ENCODE measurements at places on chromosomes 13 and 19.

- no peak for DNase-seq
Observed at GRCh38 chr13:66617786-66618185, 612.4 kb downstream of the PCDH9 start.

- DNase-seq = no peak
Observed at GRCh38 chr13:42078128-42078808, 29.8 kb downstream of the DGKH start.

- DNase-seq = no peak
Observed at GRCh38 chr13:99717959-99718674, 216.8 kb downstream of the TM9SF2 start.

DNA sequence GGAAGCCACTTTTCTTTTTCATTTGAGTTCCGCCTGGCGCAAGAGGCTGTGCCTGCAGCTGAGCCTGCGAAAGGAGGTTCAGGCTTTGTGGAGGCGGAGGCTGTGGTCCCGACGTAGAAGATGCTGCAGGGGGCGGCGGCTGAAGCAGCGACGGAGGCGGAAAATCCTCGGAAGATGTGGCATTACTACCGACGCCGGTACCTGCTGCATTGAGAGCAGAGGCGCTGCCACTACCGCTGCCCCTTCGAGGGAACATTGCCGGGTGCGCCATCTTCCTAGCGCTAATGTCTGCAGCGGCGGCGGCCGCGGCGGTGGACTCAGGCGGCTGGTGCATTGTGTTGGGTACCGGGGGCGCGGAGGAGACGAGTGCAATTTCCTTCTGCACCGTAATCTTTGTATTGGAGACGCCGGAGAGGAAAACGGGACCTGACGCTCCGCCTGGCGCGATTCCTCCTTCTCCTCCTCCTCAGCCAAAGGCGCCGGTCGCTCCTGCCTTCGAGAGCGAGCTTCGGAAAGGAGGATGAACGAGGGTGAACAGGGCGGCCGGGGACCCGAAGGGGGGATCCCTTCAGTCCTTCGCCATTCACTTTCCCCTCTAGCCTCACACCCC is at the start of gene TSC22D1:
Gene TSC22D1, minus strand, starts transcription at position 590 of the 610 bp plus-strand sequence. Its CDS starts 256 bp downstream, at position 334.
- DNase-seq = peak; percentile 57

GRCh38 chr13:20363172-20363571 is 131.1 kb upstream of the GJB6 start:
- DNase-seq = no peak

DNA sequence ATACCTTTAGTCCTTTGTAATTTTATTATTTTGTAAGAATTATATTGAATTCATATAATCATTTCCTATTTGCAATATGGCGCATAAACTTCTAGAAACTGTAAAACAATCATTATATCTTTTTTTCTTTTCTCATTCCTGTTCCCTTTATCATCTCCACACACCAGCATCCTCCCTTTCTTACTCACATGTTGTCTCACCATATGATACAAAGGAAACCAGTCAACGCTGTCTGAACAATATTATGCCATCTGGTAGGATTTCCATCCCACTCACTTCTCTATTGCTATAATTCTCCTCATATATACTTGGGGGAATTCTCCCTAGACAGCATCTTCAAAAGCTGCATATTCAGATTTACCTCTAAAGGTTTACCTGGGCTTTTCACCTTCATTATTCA is 389.8 kb downstream of the NDFIP2 start:
- no peak for DNase-seq

DNA sequence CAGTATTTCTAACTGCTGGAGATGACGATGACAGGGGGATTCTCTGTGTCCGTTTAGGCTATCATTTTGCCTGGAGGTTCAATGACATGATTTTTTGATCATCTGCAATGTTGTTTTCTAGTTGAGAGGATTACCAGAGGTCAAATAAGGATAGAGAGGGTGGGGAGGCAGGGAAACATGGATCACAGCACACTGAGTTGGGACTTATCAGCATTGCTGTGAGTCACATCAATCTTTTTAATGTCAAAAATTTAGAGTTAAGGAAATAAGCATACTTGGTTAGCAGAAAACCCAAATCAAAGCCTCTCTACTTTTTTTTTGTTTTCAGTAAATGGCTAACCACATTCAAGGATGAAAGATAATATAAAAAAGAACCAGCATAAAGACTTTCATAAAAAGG is 43.0 kb upstream of the CSNK1A1L start:
- no peak for DNase-seq

- no peak for DNase-seq
Observed at GRCh38 chr19:54333586-54334298, 5.2 kb downstream of the LILRA4 start.

DNA sequence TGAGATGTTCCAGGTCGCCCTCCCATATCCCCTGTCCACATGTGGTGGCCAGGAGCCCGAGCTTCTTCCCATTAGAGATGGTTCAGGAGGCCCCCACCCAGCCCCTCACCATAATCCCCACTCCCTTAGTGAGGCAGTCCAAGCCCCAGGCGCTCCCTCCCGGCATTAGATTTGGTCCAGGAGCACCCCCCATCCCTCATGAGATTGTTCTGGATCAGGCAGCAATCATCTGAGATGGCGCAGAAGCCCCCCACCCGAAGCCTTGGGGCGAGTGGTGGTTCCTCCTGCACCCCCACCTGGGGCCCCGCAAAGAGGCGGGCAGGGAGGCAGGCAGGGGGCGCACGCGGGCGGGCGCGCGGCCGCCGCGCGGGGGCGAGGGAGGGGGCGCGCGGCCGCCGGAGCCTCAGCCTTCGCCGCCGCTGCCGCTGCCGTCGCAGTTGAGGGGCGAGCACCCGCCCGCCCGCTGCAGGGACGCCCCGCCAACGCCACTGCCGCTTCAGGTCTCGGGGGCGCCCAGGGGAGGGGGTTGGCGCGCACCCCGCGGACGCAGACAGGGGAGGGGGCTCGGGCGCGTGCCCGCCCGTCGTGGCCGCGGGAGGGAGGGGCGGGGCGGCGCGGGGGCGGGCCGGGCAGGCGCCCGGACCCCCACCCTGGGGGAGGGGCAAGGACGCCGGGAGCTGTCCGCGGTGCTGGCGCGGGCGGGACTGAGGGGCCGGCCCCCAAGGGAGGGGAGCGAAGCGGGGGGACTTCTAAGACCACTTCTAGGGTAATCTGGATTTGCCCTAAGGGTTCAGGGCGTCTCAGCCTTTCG is 46.4 kb upstream of the SHKBP1 start:
- DNase-seq = no peak

DNA sequence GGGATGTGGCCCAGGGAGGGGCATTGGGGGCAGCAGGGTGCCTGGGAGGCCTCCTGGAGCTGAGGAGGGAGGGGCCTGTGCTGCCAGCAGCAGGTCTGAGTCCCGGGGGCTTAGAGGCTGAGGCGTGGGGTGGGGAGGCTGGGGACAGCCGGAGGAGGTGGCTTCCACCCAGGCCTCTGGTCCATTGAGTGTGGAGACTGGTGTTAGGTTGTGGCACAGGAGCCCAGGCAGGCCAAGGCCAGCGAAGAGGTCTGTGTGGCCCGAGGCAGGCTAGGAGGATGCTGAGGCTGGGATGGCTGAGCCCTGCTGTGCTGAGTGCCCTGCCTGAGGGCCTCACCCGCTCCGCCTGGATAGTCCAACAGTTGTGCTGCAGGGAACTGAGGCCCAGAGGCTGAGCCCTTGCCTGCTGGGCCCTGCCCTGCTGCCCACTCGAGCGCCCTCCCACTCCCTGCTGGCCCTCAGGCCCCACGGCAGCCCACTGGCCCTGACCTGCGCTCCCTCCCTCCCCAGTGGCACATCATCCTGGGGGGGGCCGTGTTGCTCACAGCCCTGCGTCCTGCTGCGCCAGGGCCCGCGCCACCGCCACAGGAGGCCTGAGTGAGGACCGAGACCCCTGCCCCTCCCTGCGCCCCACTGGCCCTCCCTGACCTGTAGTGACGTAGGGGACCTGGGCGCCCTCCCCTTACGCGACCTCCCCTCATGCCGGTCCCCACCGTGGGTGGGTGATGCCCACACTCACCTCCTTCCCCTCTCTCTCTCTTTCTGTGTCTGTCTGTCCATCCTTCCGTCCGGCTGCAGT is 4.9 kb upstream of the GARIN5A start:
- DNase-seq = no peak

DNA sequence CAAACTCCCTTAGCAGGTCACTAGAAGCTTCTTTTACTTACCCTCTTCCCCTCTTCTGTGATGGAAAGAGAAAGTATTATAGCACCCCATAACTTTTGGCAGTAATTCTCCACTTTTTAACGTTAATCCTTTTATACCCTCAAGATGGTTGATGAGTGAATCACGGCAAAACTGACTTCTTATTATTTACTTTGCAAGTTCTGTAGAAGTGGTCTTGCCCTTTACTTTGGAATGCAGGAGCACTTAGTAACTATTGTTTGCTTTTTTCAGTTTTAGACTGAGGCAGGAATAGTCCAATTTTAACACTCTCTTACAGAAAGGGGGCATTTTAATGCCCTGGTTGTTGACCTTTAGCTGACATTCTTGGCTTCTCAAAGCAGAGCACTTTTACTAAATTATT is 260.1 kb downstream of the LMO7 start:
- no peak for DNase-seq

DNA sequence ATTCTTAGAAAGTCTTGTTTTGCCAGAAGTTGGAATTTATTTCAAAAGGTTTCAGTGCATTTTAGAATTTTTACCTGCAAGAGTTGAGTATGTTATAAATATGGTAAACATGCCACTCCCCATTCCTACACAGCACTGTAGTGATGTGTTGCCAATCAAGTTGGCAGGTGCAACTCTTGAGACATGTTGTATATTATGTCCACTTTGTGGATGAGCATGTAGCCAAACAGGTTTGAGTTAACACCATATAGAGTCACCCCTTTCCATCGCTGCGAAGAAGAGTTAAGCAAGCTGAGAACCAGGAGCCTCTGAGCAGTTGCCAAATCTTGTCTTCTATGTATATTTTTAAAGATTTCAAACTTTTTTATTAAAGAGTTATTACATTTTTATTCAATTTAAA is 359.8 kb downstream of the LMO7 start:
- DNase-seq = no peak

DNA sequence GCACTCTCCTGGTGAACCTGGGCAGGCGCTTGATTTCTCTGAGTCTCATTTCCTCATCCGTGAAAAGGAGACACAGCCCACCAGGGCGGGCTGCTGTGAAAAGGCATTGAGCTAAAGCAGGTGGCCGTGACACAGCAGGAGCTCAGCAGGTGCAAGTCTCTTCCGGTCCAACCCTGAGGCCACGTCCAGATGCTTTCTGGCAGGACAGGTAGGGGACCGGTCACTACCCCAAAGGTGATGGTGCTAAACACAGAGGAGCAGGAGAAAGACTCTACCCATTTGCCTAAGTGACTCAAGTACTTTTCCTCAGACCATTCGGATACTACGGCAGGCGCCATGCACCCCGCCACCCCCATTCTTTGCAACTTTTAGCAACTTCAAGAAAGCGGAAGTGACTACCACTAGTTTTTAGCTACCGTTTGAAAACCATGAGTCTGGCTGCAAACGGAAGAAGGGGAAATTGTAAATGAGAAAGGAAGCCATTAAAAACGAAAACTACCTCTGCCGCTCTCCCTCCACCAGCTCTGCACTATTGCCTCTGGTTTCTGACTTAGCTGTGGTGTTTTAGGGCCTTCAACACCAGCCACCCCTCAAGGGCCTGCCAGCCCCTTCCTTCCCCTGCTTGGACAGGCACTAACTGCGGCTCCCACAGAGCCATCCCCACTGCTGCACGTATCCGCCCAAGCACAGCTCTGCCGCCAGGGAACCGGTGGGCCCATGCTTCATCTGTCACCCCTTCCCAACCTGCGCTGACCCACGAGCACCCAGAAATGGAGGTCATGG is 4.8 kb downstream of the PPP6R1 start:
- DNase-seq = peak; percentile 37

DNA sequence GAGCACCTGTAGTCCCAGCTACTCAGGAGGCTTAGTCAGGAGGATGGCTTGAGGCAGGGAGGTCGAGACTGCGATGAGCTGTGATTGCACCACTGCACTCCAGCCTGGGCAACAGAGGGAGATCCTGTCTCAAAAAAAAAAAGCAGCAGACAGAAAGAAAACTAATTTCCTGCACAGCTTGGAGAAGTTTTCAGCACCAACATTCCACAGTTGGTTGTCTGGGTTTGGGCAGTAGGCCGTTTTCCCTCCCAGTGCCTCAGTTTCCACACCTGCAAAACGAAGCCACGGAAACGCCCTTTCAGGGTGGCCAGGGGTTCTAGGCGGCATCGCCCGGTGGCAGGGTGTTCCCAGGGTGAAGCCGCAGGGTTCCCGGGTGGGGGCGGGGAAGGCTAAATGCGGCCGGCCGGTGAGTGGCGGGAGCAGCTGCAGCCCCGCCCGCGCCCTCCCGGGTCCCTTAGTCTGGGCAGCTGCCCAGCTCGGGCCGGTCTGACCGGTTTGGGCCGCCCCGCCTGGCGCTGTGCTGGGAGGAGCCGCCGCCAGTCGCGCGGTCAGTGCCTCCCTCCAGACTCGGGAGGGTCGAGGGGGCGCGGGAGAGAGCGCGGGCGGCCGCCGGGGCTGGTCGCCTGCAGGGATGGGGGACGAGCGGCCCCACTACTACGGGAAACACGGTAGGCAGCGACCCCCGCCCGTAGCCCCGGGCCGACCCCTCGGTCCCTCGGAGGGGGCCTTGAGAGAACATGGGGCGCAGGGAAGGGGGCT is at the start of gene SLC44A2:
Gene SLC44A2, plus strand, starts transcription at position 551 of the 759 bp plus-strand sequence. Its CDS starts 81 bp downstream, at position 632.
- no peak for DNase-seq

DNA sequence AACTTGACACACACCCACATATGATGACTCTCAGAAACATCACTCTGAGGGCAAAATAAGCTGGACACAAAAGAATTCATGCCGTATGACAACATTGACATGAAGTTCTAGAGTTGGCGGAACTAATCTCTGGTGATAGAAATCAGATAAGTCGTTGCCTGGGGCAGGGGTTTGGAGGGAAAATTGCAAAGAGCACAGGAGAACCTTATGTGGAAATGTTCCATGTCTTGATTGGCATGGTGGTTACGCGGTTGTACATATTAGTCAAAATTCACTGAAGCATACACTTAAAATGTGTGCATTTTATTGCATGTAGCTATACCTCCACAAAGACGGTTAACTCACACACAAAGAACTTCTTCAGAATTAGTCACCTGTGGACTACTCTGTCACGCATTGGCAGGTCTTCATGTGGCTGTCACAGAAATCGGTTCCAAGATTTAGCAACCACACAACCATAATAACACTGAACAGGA is 137.8 kb upstream of the GJB6 start:
- DNase-seq = no peak

DNA sequence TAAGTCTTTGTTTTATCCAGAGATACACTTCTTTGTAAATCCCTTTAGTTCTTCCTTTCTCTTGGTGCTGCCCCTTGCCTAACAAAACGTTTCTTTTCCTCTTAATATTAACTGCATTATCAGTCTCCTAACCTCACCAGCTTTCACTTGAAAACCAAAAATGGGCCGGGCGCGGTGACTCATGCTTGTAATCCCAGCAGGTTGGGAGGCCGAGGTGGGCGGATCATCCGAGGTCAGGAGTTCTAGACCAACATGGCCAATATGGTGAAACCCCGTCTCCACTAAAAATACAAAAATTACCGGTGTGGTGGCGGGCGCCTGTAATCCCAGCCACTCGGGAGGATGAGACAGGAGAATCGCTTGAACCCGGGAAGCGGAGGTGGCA is 329.8 kb upstream of the MIR17HG start:
- no peak for DNase-seq

DNA sequence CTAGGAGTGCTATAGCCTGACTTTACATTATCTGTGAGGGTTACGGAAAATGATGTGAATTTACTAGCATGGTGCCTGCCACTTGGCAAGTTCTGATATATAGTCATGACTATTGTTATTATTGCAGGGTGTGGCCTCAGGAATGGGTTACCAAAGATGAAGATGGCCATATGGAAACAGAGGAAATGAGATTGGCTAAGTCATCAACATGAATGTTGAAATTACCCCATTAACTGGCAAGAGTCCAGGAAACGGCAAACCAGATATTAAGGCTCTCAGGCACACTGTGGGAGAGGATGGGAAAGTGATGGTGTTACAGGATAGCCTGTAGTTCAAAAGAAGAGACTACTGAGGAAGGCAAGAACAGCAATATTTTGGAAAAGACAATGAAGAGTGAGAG is 183.3 kb downstream of the KCNRG start:
- DNase-seq = no peak

Data from stimulated activated CD4-positive, alpha-beta T cell treated with anti-CD3 and anti-CD28 coated beads, TNF-alpha, amount 100 ng/mL, for 4 hours (primary cell).